Body of pancreas (tissue), 4 donors: ENCODE measurements at places on chromosomes 5 and 9. TPM values are rescaled to one million over a fixed set of nuclear protein-coding genes. Genes with fewer than 3 reads are reported as not detected.

The STPG3 gene
- total RNA-seq = not detected

The RCL1 gene
- 27.0 TPM for total RNA-seq

The CTXN3 gene
- total RNA-seq = not detected

The ANKRD18A gene
- 23.1 TPM for total RNA-seq
